ENCODE measurements at places on chromosomes 11 and 22.

DNA sequence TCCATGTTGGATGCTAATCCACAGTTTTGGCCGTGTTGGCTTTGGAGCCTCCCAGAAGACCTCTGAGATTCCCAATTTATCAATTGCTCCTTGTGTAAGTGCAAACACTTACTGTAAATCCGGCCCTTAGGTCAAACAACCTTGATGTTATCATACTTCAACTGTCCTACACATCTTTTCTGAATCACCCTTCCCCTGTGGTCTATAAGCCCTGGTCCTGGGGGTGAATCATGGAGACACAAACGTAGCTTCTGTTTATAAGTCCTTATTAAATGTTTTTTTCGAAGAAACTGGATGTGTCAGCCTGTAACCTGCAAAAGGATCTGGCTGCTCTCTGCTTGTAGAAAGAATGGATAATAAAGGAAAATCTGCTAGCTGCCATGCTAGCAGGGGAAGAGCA, 1.7 kb upstream of the IL10RA start:
- no peak for DNase-seq

- DNase-seq: no peak
These were observed 298.0 kb downstream of the TTC28 start for GRCh38 chr22:28381429-28382167.

DNA sequence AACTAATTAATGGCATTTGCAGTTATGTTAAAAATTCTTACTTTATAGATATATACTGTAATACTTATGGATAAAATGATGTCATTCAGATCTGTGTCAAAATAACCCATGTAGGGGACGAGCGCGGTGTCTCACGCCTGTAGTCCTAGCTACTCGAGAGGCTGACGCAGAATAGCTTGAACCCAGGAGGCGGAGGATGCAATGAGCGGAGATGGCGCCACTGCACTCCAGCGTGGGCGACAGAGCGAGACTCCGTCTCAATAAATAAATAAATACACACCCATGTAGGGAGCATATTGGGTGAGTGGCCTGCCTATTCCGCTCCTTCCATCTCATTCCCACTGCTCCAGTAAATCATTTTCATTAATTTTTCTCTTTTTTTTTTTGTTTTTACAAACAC, 7.1 kb downstream of the SNU13 start:
- no peak for DNase-seq

GRCh38 chr11:44564166-44564565, 1.3 kb upstream of the CD82 start:
- peak; percentile 66 for DNase-seq

DNA sequence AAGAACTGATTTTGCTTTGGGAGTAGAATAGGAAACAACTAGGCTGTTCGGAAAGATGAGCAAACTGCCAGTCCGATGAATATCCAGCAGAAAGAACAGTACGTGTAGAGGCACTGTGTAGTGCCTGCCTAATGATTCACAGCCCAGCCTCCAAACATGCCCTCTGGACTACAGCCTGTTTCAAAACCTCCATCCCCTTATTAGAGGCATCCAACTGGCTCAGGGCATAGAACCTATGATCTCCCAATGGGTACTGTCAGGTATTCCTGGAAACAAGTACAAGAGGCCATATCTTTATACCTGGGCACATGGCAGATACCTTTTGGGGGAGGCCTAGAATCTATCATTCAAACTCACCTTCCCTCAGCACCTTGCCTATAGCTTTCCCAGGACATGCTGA, 4.9 kb downstream of the RRP8 start:
- DNase-seq: no peak

DNA sequence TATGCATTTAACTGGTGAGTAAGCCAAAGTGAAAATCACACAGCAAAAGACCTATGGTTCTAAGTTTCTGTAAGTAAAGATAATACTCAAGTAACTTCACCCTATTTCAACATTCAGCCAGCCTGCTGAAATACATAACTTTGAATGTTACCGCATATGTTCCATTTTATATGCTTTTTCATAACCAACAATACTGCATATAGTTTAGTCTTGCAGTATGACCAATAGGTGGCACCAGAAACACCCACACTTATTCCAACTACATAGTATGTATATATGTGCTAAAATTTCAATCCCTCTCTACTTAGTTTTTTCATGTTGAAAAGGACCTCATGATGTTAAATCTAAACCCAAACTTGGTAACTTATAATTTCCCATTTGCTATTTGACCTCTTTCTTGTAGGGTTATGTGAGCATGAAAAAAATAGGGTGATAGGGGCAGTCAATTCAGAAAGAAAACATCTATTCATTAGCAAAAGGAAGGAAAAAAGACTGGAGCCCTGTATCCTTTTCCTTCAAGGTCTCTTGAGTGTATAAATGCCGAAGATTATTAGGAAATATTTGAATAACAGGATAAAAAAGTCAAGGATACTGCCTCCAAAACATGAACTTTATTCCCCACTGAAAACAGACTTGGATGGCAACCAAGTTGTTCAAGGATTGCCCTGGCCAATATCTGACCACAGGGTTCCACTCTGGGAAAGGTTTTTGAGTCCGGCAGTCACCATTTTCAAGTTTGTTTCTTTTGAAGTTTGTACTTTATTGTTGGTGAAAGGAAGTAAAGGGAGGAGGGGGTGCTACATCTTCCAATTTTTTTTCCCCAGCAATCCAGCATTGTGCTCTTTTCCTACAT, 23.8 kb upstream of the FZD4 start:
- DNase-seq: peak; percentile 61

- DNase-seq: no peak
These were observed 739 bp downstream of the ZMAT5 start for GRCh38 chr22:29765905-29766631.
